Fibroblast of skin of back (primary cell): ENCODE measurements at places on chromosomes 1 and 21.
A peak's percentile ranks its signal among the peaks of the same experiment; 100 is the strongest.

DNA sequence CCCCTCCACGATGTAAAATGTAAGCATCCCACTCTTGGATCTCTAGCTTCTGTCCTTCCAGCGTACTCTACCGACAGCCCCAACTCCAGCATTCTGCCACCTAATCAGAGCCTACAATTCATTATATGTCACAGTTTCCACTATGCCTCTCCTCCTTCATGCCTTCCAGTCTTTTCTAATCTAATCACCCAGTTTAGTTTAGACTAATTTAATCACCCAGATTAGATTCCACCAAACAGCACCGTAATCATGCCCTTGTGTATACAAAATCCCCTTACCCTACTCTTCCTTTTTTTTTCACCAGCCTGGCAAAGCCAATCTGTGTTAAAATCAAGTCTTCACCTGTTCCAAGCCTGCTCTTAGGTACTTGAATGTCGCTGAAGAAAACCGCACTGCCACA, 49.8 kb upstream of the KANK4 start:
- no peak for DNase-seq

- DNase-seq, result peak; percentile 38
Measured at GRCh38 chr1:23019863-23020625, 776 bp downstream of the KDM1A start.

DNA sequence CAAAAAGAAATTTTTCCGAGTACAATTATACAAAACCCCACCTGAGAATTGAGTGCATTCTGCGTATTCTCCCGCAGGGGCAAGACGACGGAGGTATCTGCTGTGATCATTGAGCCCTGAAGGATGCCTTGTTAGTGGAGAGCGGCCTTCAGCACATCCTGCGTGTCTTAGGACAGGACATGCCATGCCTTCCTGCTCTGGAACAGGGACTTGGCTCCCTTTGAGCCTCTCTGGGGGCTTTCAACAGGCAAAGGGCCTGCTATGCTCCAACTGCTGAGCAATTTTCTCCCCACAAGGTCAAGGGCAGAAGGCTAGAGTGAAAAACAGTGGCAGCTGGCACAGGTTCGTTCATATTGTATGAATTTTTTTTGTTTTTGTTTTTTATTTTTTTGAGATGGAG, 52.4 kb downstream of the TOR1AIP2 start:
- DNase-seq, result no peak

- DNase-seq, result no peak
Measured at GRCh38 chr1:19354531-19354981, 42.4 kb downstream of the SLC66A1 start.

DNA sequence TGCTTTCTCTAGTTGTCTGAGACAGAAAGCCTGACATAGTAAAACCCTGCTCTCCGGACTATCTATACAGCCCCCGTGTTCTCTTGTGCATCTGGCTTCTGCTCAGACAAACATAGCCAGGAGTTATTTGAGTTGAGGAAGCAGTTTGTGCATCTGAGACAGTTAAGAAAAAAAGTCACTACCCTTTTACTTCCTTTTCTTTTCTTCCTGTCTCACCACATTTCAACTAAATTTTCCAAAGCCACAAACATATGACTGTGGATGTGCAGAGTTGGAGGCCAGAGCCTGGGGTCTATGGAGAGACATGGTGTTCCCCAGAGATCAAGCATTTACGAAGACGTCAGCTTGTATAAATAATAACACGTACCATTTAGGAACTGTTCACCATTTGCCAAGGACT, 158.5 kb upstream of the FGGY start:
- DNase-seq, result no peak

DNA sequence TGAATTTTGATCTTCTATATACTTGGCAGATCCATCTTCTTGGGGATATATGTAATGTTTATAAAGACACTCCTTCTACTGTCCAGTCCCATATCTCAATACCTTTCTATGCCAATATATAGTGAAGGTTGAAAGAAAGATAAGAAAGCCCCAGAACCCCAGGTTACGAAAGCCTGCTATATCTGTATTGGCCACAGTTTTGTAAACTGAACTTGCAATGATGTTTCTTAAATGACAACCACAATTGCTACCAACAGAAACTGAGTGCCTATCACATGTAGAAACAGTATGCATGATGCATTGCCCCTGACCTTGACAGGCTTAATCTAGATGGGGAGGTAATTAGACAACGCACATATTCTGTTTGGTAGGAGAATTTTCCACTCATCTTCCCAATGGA, 7.8 kb upstream of the RIMKLA start:
- DNase-seq, result no peak

DNA sequence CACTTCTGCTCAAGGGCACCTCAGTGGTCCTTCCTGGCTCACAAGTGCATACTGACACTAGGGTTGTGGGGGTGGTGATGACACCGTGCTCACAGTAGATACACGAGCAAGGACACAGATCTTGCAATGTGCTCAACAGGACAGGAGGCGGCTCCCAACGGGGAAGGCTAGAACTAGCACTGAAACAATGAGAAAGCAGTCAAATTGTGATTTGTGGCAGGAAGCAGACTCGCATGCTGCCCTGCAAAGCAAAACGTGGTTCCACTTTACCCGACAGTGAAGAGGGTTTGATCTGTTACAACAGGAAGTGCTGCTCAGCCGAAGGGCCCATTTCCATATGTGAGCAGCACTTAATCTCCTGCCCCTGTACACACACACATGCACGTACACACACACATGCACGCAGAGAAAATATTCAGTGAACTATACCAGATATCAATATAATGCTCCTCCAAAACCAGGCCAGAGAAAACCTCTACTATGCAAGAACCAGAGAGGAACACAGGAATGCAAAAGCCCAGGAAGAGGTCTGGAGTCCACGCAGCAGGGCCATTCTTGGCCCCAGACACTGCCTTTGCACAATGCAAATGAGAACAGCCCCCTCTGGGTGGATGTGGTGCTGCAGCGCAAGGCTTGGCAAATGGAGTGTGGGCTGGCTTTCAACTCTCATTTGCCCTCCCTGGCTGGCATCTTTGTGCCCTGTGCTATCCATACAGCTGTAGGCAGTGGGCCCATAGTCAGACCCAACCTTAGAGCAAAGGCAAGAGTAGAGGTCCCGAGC, 47.1 kb downstream of the KANK4 start:
- DNase-seq, result peak; percentile 9

GRCh38 chr1:3365523-3366125, 88.8 kb upstream of the ARHGEF16 start:
- no peak for DNase-seq

GRCh38 chr1:102580806-102581205, 527.5 kb downstream of the COL11A1 start:
- no peak for DNase-seq

- DNase-seq, result no peak
Measured at GRCh38 chr1:163774401-163774945, 452.7 kb downstream of the NUF2 start.

- no peak for DNase-seq
Measured at GRCh38 chr1:184044603-184045376, 6.7 kb upstream of the TSEN15 start.

DNA sequence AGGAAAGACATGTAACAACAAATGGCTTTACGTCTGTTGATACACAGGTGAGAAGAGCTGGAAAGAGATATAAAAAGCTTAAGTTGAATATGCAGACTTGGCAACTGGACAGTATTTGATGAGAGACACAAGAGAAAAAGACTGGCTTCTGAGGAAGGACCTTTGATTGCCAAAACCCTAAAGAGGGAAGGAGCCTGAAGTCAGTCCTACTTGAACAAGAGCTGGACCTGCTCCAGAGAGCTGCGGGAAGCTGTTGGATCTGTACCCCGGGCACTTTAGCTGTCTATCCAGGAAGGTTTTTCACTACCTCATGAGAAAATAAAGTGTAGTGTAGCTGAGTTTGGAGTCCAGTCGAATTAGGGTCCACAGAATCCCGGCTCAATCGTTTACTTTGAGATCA, 25.3 kb upstream of the LRRC8B start:
- DNase-seq, result no peak

DNA sequence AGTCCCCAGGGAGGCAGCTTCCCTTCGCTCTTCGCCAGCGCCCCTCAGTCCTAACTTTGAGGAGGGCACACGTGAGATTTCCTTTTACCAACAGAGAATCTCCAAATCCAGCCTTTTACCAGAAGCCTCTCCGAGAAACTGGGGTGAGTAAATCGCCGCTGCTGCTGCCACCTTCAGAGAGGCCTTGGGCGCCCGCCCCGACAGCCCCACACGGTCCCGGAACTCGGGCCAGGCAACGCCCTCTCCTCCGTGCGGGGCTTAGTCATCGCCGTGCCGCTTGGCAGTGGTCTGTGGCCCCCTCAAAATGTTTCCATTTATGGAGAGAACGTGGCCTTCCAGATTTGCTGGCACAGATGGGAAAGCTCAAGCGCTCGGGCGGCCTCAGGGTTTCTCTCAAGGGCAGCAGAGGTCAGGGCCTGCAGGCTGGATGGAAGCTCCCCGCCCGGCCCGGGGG, 41.4 kb upstream of the COL6A2 start:
- peak; percentile 97 for DNase-seq

- peak; percentile 95 for DNase-seq
Measured at GRCh38 chr1:7300893-7301663, 470.0 kb upstream of the VAMP3 start.

DNA sequence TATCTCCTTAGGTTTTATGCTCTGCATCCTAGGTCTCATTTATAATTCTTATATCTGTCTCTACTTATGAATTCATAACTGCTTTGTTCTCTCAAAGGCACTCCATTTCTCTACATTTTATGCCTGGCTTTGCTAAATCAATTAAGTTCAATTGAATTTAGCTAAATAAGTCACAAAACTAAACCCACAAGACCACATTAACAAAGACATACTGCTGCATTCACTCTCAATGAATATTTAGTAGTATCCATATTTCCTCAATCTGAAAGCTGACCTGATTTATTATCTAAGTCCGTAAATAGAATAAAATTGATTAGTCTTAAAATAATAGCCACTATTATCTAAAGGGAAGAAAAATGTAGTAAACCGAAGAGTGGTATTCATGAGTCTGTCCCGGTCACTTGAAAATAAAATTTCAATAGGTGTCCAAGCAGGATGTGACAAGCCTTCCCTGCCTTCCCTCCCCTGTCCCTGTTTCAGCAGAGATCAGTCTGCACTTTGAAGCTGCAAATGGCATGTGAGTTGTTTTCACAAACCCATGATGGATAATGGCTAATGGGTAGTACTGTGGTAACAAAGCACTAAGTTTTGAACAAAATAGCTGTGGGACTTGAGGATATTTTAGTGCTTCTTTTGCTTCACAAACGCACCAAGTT, 295.0 kb upstream of the NCAM2 start:
- DNase-seq, result no peak

DNA sequence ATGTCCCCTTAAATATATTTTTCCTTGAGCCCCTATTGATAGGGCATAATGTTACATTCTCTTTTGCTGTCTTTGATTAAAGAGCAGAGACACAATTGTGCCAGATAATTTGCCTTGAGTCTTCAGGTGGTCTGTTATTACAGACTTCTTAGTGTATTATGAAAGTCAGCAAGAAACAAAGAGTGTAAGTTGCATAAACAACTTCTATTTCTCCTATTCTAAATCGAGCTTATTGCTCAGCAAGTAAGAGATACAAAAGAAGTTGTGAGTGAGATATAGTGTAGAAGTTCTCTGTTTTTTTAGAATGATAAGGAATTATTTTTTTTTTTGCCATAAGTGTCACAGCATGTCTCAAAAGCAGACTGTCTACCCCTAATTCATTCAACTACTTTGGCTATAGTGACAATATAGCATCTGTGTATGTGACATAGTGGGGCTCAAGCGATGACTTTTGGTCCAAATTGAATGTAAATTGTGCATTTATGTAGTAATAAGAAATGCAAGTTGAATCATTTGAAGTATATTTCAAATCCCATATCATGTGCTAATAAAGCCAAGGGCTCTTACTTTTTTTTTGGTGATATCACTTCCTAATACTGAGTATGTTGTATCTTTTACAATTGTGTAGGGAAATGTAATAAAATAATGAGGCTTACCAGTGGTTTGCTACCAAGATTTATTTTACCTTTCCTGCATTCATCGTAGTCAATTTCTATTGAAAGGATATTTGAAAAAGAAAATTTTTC, 81.3 kb downstream of the RGL1 start:
- no peak for DNase-seq

DNA sequence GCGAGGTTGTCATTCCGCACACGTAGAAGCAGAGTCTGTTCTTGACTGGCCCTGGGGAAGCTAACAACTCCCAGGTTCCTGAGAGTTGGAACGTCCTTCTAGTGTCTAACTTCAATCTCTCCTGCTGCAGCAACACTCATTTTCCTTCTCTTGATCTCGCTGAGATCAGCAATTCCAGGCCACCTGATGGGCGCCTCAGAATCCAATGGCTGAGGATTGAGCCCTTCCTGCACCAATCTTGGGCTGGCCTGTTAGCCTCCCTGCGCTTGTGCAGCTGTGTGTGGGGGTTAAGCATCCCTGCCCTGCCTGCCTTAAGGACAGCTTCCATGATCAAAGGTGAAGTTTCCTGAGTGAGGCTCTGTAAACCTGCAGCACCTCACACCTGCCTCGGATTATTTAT, 87.9 kb downstream of the SYT2 start:
- no peak for DNase-seq

- DNase-seq, result no peak
Measured at GRCh38 chr21:44438531-44439210, 16.6 kb upstream of the LRRC3 start.

GRCh38 chr1:248851390-248851789, 7.5 kb downstream of the ZNF692 start:
- no peak for DNase-seq

- DNase-seq, result no peak
Measured at GRCh38 chr21:29205009-29205408, 74.6 kb downstream of the MAP3K7CL start.

- no peak for DNase-seq
Measured at GRCh38 chr1:163655565-163655964, 333.8 kb downstream of the NUF2 start.

- DNase-seq, result peak; percentile 58
Measured at GRCh38 chr1:89271341-89272015, 1.2 kb downstream of the GBP5 start.

- no peak for DNase-seq
Measured at GRCh38 chr1:166087734-166088571, 78.8 kb downstream of the FAM78B start.

DNA sequence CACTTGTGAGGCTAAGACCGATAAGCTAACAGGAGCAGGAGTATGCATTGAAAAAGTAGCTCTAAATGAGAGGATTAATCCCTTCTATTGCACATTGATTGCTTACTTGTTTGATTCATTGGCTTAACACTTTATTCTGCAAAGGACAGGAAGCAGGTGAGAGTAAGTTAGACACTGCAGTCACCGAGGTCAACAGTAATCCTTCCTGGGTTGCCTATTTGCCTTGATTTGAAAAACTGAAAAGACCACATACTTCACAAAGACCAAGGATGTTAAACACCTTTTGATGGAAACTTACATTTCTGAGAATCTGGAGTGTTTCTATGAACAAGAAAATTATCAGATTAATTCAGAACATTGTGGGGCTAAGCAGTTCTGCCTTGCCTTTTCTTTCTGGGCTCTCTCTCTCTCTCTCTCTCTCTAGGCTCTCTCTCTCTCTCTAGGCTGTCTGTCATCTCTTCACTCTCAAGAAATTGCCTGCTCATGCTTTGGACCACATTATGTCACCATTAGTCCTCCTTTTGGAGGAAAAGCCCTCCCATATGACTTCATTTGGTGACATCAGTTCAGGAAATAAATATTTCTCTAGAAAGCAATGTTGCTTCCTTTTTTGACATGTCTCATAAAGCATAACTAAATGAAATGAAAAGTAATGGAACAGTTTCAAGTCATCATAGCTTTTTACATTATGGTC, 103.8 kb downstream of the TNFSF18 start:
- peak; percentile 84 for DNase-seq

GRCh38 chr1:150477320-150477719, 9.9 kb upstream of the TARS2 start:
- no peak for DNase-seq

- peak; percentile 99 for DNase-seq
Measured at GRCh38 chr1:162690672-162691434, 58.6 kb downstream of the DDR2 start.
